ENCODE measurements at places on chromosomes 7 and 10. TPM values are rescaled to one million over a fixed set of nuclear protein-coding genes. Genes with fewer than 3 reads are reported as not detected.

DNA sequence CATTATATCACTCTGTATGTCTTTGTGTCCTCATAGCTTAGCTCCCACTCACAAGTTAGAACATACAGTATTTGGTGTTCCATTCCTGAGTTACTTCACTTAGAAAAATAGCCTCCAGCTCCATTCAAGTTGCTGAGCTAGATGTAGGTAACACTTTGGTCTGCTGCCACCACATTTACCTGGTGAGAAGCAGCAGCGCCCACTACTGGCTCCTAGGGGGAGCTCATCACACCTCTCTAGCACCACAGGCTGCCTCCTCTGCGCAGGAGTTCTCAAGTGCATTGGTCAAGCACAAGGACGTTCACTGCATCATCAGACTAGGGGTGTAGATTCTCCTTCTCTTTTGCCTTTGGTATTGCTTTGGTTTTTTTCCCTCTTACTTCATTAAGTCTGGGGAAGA lies 530.9 kb upstream of the AUTS2 start:
- no peaks in the 10 kb centered on the region for H3K36me3 ChIP-seq
- H3K27me3 ChIP-seq = no peaks in the 10 kb centered on the region
- no peak overlapping the region for H3K27ac ChIP-seq
- no peaks in the 10 kb centered on the region for H3K4me1 ChIP-seq
- no peak overlapping the region for H3K4me3 ChIP-seq

GRCh38 chr7:150904011-150904909 lies 51.9 kb downstream of the AOC1 start:
- H3K27ac ChIP-seq = no peak overlapping the region
- no peaks in the 10 kb centered on the region for H3K27me3 ChIP-seq
- no peak for DNase-seq
- H3K4me1 ChIP-seq = no peaks in the 10 kb centered on the region
- no peaks in the 10 kb centered on the region for H3K36me3 ChIP-seq

GRCh38 chr7:41656366-41656765 lies 46.5 kb downstream of the INHBA start:
- H3K27ac ChIP-seq = no peak overlapping the region
- no peak for DNase-seq
- no peak overlapping the region for H3K4me3 ChIP-seq
- no peaks in the 10 kb centered on the region for H3K4me1 ChIP-seq
- H3K36me3 ChIP-seq = no peaks in the 10 kb centered on the region
- H3K27me3 ChIP-seq = no peaks in the 10 kb centered on the region

- H3K4me1 ChIP-seq = peaks cover 17% of the 10 kb centered on the region
- no peak for DNase-seq
- no peaks in the 10 kb centered on the region for H3K36me3 ChIP-seq
- no peak overlapping the region for H3K4me3 ChIP-seq
Observed at GRCh38 chr7:158805414-158805813, 23.9 kb downstream of the ESYT2 start.

DNA sequence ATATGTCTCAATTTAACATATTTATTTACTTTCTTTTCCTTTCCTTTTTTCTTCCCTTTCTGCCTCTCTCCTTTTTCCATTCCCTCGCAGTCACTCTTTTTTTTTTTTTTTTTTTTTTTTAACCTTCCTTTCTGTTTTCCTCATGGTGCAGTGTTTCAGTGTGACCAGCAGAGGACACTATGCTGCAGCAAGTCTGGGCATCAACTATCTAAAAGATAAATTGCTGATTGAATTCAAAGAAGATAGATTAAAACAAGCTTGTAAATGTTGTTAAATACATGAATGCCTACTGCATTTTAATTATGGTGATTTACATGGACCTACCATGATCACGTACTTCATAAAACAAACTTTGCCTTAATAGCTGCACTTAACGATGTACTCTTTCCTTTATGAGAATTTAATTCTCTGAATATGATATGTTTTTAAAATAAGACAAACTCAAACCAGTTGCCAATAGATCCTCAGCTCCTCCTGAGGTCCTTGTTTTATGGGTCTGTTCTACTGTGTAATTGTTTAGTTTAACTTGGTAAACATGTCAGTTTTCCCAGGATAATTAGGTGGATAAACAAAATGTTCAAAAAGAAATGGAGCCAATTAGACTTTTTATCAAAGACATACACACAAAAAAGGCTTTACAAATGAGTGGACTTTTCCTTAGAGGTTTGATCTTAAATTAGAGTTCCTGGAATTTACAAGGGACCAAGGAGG lies 101.0 kb upstream of the AGR3 start:
- H3K27me3 ChIP-seq = no peaks in the 10 kb centered on the region
- peaks cover 35% of the 10 kb centered on the region for H3K4me1 ChIP-seq
- H3K36me3 ChIP-seq = no peaks in the 10 kb centered on the region
- peak; percentile 20 for DNase-seq

- no peaks in the 10 kb centered on the region for H3K27me3 ChIP-seq
- no peak overlapping the region for H3K27ac ChIP-seq
- DNase-seq = no peak
- no peaks in the 10 kb centered on the region for H3K36me3 ChIP-seq
- no peak overlapping the region for H3K4me3 ChIP-seq
- H3K4me1 ChIP-seq = no peaks in the 10 kb centered on the region
Observed at GRCh38 chr10:113889911-113890310, 35.5 kb downstream of the NHLRC2 start.

DNA sequence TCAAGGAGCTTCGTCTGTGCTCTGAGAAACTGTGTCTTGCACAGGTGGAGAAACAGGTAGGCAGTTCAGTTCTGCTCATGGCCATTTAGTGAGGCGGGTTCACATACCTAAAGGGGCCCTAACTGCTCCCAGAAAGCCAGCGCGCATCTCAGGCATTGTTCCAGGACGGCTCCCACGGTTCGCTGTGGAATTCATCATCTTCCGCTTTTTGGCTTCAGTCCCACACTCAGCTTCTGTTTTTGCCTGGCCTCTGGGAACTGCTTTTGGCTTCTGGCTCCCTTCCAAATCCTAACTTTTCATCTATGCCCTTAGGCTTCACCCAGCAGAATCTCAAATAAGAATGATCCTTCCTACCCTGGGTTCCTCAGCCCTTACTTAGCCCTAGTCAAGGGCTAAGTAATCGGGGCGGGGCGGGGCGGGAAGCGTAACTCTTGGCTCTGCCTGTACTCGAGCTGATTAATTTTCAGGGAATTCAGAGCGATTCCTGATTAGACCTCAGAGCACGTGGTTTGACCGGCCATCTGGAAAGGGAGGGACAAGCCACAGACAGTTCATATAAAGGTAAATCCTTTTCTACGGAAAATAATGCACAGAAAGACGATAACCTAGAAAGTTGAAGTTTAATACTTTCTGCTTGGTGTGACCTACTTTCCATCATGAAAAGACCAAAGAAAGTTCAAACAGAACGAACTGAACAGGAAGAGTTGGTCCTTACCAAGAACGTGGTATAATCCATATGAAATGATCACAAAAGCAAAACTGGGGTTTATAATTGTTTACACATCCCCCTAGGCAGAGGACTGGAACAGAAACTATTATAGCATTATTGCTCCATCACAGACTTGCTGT lies 105.7 kb downstream of the ST8SIA6 start:
- H3K4me3 ChIP-seq = no peak overlapping the region
- H3K27me3 ChIP-seq = no peaks in the 10 kb centered on the region
- no peaks in the 10 kb centered on the region for H3K4me1 ChIP-seq
- peak; percentile 9 for DNase-seq
- H3K27ac ChIP-seq = no peak overlapping the region
- H3K36me3 ChIP-seq = no peaks in the 10 kb centered on the region

- H3K4me3 ChIP-seq = no peak overlapping the region
- DNase-seq = no peak
- no peaks in the 10 kb centered on the region for H3K27me3 ChIP-seq
- H3K36me3 ChIP-seq = no peaks in the 10 kb centered on the region
- H3K27ac ChIP-seq = no peak overlapping the region
- no peaks in the 10 kb centered on the region for H3K4me1 ChIP-seq
Observed at GRCh38 chr7:121198502-121198901, 130.3 kb upstream of the WNT16 start.

DNA sequence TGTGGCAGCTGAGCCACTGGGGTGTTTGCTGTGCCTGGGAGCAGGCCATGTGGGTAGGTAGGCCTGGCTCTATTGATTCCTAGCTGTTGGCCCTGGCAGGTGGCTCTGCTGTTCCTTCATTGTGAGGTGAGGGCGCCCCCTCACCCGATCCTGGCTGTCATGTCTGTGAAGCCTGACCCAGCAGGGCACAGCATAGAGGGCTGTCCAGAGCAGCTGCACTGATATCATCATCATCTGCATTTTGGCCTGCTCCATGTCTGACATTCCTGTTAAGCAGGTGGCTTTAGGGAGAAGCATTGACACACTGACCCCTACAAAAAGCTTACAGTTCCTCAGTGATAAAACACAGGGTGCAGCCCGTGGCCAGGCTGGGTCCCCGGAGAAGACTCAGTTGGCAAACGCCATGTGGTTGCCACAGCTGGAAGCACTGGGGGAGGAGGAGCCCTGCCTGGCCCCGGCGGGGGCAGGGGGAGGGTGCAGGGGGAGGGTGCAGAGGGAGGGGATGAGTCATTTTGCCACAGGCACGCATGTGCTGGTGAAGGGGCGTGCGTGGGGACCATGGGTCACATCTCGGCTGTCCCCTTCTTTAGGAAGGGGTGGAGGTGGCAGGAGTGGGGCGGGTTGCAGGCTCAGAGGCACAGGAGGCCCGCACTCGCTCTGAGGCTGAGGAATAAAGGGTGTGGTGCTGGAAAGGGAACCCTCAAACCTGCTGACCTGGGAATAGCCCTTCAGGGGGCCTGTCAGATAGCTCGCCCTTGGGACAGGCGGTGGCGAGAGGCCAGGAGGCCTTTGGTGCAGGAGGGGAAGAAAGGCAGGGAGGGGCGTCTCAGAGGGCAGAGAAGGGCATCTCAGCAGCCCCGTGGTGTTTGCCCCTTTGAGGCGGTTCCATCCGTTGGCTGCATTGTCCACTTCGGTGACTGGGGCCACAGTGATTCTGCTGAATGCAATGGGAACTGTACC lies 31.6 kb downstream of the IKZF1 start:
- H3K4me1 ChIP-seq = peaks cover 16% of the 10 kb centered on the region
- no peak overlapping the region for H3K4me3 ChIP-seq
- H3K36me3 ChIP-seq = no peaks in the 10 kb centered on the region
- H3K27me3 ChIP-seq = no peaks in the 10 kb centered on the region

DNA sequence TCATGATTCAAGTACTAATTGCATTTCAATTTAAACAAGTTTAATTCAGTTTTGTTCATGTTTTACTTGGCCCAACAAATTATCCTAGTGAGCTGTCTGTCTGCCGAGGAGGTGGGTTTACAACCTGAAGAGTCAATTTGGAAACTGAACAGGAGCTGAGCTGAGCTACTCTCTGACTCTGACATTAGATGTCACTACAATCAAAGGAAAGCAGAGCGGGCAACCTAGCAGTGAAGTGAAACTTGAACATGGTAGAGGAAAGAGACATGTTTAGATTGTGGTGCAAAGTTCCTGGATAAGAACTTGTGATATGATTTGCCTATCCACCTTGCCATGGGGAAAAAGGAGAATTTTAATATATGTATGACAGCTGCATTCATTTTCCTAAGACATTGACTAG lies 9.6 kb upstream of the AGR3 start:
- no peak overlapping the region for H3K27ac ChIP-seq
- H3K4me3 ChIP-seq = no peak overlapping the region
- no peaks in the 10 kb centered on the region for H3K36me3 ChIP-seq
- peak; percentile 21 for DNase-seq

The ING3 gene
- 23.7 TPM for total RNA-seq

The ADRB1 gene
- total RNA-seq = 1.0 TPM

The PAX4 gene
- total RNA-seq = not detected

The PPP1R3C gene
- total RNA-seq = 4.4 TPM

The NOC3L gene
- total RNA-seq = 27.7 TPM

The NPC1L1 gene
- not detected for total RNA-seq

The CYP3A4 gene
- not detected for total RNA-seq

The GNGT1 gene
- not detected for total RNA-seq

The LIPN gene
- not detected for total RNA-seq
